ENCODE measurements at places on chromosomes 11 and 22.

GRCh38 chr11:59273373-59273841, 60.7 kb upstream of the MPEG1 start:
- no peak for DNase-seq

DNA sequence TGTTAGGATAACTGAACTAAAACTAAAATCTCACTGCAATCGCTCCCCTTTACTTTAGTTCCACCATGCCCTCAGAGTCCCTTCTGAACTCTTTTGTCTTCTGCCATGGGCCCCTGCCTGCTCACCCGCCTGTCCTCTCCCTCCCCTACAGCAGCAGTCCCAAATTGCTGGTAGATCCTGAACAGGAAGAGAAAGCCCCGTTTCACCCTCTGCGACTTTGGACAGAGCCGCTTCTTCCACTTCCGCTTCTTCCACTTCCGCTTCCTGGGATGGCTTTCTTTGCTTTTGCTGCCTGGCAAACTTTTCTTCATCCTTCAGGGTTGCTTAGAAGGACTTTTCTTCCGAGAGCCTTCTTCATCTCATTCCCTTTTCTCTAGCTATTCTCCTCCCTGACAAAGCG, 35.7 kb upstream of the TLCD5 start:
- no peak for DNase-seq

- no peak for DNase-seq
Observed at GRCh38 chr22:35397095-35397904, 2.6 kb upstream of the MCM5 start.

GRCh38 chr11:7967097-7967496, 1.9 kb upstream of the NLRP10 start:
- DNase-seq = no peak

DNA sequence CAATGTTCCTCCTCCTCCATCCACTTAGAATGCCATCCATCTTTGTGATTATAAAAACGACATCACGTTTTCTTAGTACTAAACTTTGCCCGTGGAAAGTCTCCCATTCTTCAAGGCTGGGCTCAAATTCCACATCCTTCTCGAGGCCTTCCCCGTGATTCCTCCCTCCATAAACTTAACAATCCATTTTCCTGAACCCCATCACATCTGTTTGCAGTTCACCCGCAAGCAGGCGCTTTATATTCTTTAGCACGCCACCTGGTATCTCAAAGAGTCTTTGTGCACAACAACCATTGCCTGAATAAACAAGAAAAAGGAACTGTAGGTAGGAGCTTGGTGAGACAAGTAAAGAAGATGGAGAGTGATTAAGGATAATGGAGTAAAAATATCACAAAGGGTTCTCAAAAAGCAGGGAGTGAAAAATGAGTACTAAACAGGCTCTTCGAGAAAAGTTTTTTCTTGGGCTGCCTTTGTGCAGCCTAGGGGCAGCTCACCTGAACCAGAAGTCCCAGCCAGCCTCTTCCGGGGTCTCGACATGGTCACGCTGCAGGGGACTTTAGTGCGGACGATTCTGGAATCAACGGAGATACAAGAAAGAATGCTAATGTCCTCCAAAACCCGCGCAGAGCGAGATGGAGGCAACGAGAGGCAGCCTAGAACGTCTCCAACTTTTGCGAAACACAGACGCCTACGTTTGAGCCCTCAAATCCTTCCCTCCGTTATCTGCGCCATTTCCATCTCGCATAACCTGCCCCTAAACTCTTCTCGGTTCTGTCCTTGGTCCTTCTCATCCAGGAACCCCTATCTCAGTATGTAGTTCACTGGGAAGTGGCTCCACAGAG, 585 bp downstream of the THYN1 start:
- DNase-seq = no peak

- DNase-seq = no peak
Observed at GRCh38 chr11:82034527-82034926, 699.1 kb downstream of the FAM181B start.

- DNase-seq = no peak
Observed at GRCh38 chr11:106172386-106172991, 95.0 kb downstream of the AASDHPPT start.

- no peak for DNase-seq
Observed at GRCh38 chr22:19972652-19973550, 31.3 kb upstream of the TXNRD2 start.

GRCh38 chr22:23237201-23237798, 57.0 kb downstream of the BCR start:
- no peak for DNase-seq

- no peak for DNase-seq
Observed at GRCh38 chr11:67413266-67413849, 2.1 kb upstream of the CARNS1 start.

DNA sequence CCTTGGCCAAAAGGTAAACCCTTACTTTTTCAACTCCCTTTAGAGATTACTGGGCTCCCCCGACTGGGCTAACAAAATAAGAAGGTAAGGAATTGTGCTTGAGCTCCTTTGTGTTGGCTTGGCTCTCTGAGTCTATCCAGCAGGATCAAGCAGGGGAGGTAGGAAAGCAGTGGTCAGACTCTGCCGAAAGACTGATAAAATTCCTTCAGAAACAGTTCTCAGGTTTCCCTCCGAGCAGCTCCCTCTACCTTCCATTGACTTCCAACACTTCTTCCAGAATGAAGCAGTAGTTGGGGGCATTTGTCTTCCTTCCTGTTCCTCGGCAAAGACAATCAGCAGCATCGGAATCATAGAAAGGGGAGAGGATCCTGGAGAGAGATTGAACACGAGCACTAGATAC, 16.1 kb upstream of the CARD18 start:
- no peak for DNase-seq

DNA sequence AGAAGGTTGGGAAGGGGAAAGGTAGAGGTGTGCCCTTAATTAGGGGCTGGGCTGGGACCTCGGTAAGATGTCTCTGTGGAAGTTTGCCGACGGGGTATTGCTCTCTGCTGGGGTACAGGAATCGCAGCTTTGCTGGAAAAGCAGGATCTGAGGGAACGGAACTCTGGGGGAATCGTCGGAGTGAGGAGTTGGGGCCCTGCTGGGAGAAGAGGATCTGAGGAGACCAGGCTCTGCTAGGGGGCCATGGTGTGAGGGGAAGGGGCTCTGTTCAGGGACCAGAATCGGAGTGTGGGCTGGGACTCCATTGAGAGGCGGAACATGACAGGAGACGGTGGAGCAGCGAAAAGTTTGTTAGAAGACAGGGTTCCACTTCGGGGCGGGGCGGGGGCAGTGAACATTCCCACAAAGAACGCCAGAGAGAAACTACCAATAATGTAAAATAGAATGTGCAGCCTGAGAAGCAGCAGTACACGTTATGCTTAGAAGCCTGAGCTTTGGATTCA, 456 bp downstream of the AAMDC start:
- DNase-seq = no peak

GRCh38 chr11:56799691-56800210, 51.3 kb upstream of the OR9G4 start:
- no peak for DNase-seq

GRCh38 chr11:10294290-10294953, 403 bp upstream of the SBF2 start:
- DNase-seq = no peak

DNA sequence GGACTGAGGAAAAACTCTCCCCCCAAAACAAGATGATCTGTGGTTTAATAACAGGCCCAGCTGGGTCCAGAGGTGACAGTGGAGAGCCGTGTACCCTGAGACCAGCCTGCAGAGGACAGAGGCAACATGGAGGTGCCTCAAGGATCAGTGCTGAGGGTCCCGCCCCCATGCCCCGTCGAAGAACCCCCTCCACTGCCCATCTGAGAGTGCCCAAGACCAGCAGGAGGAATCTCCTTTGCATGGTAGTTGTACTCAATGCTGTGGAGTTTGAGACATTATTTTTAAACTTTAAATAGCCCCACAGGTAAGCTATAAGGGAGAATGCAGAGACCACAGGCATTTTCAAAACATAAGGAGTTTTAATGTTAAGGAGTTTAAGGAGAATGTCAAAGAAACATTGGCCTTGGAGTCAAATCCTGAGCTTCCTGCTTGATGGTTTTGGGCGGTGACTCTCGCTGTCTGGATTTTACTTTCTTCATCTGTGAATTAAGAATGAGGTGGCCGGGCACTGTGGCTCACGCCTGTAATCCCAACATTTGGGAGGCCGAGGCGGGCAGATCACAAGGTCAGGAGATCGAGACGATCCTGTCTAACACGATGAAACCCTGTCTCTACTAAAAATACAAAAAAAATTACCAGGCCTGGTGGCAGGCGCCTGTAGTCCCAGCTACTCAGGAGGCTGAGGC, 6.8 kb downstream of the APOL1 start:
- no peak for DNase-seq

GRCh38 chr11:47326198-47326597, 26.3 kb downstream of the MYBPC3 start:
- DNase-seq = no peak

GRCh38 chr22:27687984-27688545, 113.5 kb downstream of the MN1 start:
- DNase-seq = no peak

DNA sequence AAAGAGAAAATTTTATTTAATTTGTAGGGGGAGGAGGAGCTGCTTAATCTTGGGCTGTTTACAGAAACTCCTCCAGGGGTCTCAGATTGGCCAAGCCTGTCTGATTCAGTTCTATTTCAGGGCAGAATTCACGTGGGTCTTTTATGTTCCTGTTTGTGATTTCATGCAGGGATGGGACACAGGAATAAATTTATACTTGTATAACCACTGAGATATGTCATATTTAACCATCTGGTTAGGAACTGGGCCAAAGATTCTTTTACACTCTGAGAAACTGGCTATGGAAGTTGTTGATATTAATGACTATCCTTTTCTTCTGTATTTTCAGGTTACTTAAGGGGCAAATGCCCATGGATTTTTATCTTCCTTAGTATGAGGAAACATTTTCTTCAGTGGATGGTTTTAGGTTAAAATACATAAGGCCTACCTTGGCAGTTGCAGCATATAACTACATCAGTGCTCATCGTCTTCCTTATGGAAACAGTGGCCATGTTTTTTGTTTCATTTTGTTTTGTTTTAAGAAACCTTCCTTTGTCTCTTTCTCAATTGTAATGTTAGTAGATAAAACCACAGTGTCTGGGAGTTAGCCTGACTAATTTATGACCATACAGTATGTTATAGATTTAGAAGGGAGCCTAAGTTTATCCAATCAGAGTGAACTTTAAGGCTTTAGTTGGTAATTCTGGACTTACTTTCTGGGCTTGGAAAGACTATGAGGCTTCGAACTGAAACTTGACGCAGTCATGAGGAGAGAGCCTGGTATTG, 132.4 kb upstream of the ANO3 start:
- DNase-seq = no peak

GRCh38 chr11:105148241-105148640, 8.7 kb upstream of the CARD18 start:
- DNase-seq = no peak

- DNase-seq = peak; percentile 49
Observed at GRCh38 chr11:63916837-63917691, at the start of gene RCOR2. Gene RCOR2, minus strand, starts transcription at chr11:63917164. Its CDS starts 708 bp downstream, at chr11:63916456.

- DNase-seq = no peak
Observed at GRCh38 chr11:78207532-78208256, 19.0 kb downstream of the USP35 start.

DNA sequence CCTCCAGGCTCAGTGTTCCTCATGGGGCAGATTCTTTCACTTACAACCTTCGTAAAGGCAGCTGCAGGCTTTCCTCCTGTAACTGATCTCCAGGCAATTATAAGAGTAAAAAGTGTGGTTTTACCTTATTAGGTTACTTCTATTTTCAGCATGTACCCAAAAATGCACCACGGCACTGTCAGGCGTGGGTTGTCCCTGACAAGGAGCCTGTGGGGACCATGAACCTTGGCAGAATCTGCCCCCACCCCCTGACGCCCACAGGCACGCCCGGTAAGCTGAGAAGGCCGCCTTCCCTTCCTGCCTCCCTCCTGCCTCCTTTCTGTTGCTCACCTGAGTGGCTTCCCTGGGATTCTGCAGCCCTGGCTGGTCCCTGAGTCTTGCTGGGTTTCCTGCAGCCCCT, 1383.3 kb downstream of the TBC1D22A start:
- DNase-seq = no peak

DNA sequence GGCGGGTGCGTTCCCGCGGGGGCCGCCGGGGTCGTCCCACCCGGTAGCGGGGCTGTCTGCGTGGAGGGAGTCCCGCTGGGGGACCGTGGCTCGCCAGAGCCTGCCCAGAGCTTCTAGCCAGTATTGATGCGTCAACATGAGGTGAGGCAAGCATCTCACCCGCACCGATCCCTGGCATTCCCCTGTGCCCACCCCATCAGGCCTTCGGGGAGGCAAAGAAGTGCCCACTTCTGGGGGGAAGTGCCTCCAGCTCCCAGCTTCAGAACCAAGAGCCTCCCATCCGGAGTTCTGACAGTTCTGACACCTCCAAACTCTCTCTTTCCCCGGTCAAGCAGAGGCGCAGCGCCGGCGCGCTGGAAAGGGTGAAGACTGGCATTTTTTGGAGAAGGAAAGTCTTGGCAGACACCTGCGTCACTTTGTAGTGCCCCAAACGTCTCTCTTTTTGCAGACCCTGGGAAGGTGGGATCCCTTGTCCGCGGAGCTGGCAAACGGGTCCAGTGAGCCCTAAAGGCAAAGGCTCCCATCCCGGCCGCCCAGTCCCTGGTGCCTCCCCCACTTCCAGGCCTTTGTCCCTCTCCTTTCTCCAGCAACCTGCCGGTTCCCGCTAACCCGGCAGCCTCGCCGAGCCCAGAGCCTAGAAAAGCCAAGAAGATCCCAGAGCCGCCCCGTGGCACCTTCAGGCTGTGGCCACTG, 3.2 kb upstream of the PAX6 start:
- DNase-seq = no peak

DNA sequence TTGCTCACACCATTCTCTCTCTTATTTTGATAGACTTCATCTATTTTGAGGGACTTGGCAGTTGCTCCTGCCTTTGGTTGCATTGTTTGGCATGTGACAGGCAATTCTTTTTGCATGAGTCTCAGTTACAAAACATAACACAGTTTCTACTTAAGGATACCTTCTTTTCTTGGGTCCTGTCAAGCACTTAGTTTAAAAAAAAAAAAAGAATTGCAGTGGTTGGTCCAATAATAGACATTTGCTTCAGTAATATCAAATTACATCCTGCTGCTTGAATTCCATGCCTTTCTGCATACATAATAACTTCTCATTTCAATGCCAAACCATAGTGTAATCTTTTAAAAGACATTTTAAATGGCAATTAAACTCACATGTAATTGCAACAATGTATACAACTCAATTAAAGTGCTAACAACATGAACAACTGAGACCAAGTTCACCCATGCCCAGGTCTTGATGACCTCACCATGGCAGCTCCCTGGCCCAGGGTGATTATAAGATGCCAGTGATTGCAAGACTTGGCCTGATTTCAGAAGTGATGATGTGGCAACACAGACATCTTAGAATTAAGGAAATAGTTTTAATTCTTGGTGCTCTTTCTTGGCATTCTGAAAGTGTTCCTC, 32.2 kb upstream of the PLET1 start:
- no peak for DNase-seq

DNA sequence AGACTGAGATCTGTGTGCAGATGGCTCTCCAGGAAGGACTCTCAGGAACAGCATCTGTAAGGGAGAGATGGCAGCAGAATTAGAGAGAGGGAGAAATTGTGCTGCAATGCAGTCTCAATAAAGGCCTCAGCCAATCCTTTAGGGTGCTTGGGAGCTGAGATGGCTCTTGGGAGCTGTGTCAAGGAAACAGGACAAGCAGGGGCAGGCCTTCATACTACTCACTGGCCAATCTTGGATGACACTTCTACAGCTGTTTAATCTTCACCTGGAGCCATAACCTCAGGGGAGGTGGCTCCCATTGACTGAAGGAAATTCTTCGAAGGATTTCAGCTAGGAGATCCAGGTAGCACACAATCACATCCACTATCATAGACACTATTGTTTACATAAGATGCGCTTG, 10.0 kb downstream of the OR5B21 start:
- no peak for DNase-seq

- DNase-seq = no peak
Observed at GRCh38 chr22:20053407-20054033, 26.5 kb upstream of the DGCR8 start.

- no peak for DNase-seq
Observed at GRCh38 chr11:103960108-103960507, 76.3 kb upstream of the DDI1 start.

All from CMK (cell line).